Stimulated activated CD4-positive, alpha-beta T cell treated with anti-CD3 and anti-CD28 coated beads, Interleukin-1b, Interleukin-23, amount 100 ng/mL, for 1 hour (primary cell): ENCODE measurements at places on chromosomes 6 and 20.

DNA sequence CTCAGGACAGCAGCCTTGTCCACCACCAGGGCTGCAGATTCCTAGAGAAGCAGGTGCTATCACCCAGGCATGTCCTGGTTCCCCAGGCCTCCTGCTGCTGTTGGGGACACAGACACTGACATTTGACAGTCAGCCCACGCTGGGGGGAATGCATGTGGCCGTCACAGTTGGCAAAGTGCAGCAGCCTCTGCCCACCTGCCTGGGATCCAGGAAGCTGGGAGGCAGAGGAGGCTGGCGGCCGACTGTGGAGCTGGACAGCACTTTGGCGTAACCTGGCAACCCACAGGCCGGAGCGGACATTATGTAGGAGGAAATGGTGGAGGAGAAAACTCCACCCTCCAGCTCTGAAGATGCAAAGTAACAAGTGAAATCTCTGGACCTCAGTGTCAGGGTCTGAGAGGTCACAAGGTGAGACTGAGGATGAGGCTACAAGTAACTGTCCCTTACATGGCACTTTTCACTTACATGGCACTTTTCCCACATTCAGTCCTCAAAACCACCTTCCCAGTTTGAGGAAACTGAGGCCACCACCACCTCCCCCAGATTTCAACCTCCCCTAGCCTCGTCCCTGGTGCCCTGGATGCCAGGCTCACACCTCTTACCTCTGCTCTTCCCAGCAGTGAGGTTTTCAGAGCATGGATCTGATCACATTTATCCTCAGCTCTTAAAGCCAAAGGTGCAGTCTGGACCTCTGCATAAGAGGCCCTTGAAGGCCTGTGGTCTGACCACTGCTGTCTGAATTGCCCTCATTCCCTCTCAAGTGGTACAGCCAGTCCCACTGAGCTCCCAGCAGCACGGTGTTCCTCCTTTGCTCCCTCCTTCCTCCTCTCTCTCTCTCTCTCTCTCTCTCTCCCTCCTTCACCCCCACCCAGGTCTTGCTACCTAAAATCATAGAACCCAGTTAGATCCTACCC lies 8.7 kb downstream of the MAP1LC3A start:
- no peak for DNase-seq

- no peak for DNase-seq
Observed at GRCh38 chr6:123321020-123321419, 315.7 kb downstream of the TRDN start.

DNA sequence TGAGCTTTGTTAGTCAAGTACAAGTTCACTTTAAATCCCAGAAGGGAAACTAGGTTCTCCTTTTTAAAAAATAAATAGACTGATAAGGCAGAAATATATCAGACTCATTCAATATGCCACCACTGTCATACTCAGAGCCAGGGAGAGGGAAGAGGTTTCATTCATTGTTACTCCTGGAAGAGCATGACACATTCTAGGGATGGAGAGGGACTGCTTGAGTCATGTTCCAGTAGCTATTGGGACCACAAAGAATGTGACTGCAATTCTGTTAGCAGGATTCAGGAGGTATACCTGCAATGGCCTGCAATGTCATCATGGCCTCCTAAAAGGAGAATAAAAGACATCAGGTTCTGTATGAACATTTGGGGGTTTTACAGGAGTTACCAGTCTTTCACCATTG lies 167.6 kb downstream of the TFAP2B start:
- no peak for DNase-seq

- DNase-seq: no peak
Observed at GRCh38 chr20:4671015-4671414, 50.7 kb upstream of the PRND start.

DNA sequence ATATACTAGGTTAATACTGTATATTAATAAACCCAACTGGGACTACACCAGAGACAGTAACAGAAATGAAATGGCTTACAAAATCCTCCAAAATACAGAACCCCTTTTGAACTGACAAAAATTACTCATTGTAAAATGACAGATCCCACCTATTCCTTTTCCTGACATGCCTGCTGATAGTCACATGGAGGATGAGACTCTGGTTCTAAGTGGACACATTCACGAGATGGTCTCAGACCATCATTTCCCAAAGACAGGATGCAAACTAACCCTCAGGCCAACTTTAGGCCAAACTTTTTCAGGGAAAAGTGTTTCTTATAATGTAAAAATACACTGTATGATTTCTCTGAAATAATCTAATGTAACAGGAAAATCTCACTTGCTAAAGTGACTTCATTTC lies 22.5 kb downstream of the TBC1D7 start:
- no peak for DNase-seq

GRCh38 chr20:23315099-23315498 lies 35.5 kb upstream of the NXT1 start:
- no peak for DNase-seq

DNA sequence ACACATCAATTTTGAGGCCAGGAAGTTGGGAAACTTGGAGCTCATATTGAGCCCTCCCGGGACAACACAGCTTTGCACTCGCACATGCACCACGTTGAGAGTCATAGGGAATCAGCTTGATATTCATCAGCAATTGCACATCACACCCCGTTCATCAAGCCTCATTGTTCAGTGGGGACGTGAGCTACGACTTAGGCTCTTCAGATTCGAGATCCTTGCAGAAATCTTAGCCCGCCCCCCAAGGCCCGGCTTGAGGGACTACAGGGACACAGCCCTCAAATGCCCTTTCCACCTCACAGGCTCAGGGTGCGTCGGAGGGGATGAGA lies 93.0 kb upstream of the MAFB start:
- no peak for DNase-seq

- DNase-seq: no peak
Observed at GRCh38 chr6:140844167-140844566, 1288.6 kb upstream of the GJE1 start.

DNA sequence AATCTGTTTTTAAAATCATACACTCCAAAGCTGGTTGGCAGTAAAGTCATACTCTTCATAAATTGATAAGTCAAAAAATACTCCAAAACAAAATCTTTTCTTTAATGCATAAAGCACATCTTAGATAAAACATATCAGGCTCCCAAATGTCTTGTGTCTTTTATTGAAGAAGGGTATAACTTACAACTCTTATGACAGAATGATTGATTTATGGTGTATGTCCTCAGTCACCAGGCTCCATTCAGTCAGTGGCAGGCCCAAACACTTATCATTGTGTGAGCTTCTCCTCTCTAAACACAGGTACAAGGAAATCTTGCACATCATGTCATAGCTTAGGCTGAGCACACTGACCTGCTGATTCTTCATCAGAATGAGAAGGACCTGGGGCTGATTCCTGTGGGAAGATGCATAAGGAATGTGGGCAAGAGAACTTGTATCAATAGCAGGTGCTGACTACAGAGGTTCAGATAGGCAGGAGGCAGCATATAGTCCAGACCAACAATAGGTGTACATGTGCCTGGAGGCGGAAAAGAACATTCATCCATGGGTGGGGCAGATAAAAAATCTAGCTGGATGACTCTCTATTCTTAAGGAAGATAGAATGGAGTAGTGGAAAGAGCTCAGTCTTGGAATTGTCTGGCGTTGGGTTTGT lies 1.9 kb downstream of the CALHM5 start:
- no peak for DNase-seq
